Karpas-422 (cell line): ENCODE measurements at places on chromosomes 7 and 10. TPM values are rescaled to one million over a fixed set of nuclear protein-coding genes. Genes with fewer than 3 reads are reported as not detected.

- no peak for DNase-seq
Observed at GRCh38 chr10:97503406-97503805, 4.7 kb downstream of the UBTD1 start.

DNA sequence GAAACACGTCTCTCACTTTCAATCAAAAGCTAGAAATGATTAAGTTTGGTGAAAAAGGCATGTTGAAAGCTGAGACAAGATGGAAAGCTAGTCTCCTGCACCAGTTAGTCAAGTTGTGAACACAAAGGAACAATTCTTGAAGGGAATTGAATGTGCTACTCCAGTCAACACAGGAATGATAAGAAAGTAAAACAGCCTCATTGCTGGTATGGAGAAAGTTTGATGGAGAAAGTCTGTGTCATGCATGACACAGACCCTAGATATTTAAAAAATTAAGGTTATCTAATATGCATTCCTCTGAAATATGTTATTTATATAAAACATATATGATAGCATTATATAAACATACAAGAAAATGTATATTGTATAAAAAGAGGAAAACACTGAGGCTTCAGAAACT, 699.4 kb upstream of the FZD8 start:
- no peak for DNase-seq

DNA sequence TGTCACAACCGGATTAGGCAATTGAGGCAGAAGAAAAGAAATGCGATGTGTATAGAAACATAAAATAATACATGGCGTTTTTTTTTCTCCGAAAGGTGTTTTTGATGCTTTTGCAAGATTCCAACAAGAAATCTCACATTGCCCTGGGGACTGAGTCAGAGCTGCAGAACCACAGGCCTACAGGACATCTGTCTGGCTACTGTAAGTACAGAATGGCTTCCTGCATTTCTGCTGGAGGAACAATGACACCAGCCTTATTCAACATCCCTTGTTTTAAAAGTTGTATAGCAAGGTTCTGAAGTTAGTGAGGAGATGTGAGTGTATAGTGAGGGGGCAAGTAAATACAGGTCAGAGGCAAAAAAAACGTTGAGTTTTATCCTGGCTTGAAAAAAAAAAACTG, 256.4 kb downstream of the ABCA13 start:
- no peak for DNase-seq

GRCh38 chr7:24508316-24508715, 64.9 kb upstream of the PALS2 start:
- DNase-seq: no peak

DNA sequence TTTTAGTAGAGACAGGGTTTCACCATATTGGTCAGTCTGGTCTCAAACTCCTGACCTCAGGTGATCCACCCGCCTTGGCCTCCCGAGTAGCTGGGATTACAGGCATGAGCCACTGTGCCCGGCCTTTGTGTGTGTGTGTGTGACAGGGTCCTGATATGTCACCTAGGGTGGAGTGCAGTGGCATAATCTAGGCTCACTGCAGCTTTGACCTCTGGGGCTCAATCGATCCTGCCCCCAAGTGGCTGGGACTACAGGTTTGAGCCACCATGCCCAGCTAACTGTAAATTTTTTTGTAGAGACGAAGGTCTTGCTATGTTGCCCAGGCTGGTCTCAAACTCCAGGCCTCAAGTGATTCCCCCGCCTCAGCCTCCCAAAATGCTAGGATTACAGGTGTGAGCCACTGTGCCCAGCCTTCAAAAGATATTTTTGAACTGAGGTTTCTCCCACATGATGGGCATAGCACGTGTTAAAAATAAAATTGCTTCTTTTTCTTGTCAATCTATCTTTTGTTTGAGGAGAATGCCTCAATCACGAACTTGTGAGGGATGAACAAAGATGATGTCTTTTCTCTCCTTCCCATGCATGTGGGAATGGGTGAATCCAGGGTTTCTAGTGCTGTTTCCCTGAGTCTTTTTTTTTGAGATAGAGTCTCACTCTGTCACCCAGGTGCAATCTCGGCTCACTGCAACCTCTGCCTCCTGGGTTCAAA, 30.8 kb upstream of the PSAP start:
- DNase-seq: no peak

- no peak for DNase-seq
Observed at GRCh38 chr7:2036786-2037185, 196.0 kb downstream of the MAD1L1 start.

GRCh38 chr10:88996927-88997326, 6.3 kb downstream of the FAS start:
- peak; percentile 86 for DNase-seq

DNA sequence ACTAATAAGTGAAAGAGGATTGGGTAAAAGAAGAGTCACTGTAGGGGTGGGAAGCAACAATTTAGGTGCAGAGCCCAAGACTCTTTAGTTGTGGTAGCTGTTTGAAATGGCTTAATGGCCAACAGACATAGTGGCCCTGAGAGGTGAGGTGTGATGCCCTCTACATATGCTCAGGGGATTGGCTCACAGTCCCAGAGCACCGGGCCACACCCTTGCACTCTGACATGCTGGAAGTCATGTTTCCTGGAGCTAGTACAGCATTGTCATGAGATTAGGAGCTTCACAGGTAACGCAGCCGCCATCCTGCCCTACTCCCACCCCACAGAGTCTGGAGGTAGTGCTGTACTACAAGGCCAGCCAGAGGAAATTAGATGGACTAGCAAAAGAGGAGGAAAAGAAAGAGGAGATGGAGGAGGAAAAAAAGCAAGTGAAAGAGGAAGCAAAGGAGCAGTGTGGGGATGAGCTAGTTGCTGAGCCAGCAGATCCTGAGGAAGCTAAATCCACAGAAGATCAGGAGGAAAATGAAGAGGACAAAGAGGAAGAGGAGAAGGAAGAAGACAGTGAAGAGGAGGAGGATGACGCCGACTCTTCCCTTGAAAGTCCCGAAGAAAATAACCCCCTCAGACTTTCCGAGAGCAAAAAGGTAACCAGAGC, 14.8 kb upstream of the FLNC start:
- DNase-seq: no peak

DNA sequence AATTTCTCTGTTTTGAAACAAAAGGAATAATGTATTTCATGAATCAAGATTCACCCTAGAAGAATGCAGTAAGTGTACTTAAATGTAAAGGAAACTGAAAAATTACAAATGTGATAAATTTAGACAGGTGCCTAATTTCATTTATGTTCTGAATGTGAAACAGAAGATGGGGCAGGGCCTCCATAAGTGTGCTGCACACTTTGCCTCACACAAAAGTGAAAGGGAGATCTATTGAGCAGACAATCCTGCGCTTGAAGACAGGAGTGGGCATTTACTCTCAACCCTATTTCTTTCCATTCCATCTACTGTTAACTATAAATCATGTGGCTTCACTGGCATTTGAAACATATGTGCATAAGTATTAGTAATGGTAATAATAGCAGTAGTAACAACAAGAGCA, 36.2 kb downstream of the GNG11 start:
- no peak for DNase-seq

DNA sequence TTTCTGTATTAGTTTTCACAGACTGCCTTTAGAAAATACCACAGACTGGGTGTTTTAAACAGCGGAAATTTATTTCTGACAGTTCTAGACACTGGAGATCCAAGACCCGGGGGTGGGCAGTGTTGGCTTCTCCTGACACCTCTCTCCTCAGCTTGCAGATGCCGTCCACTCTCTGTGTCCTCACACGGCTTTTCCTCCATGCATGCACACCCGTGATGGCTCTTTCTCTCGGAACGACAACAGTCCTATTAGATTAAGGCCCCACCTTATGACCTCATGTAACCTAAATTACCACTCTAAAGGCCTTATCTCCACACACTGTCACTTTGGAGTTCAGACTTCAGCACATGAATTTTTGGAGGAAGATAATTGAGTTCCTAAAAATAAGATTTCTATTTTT, 142.9 kb upstream of the VWC2 start:
- DNase-seq: no peak

DNA sequence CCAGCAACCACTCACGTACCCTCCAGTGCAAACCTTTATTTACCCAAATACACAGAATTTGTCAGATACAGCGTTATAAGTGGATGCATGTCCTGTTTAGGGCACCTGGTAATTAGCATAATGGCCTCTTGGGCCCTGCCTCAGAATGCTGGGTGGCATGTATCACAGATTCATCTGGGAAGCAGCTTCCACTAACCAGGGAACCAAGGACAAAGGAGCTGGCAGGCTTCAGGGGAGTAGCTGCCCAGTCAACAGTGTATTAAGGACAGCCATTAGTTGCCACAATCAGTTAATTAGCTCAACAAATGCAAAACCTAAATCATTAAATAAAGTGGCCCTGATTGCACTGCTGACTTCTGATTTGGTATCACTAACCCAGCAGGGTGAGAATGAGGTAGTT, 105.7 kb downstream of the RAPGEF5 start:
- DNase-seq: no peak

- DNase-seq: no peak
Observed at GRCh38 chr7:92794391-92794790, 42.0 kb downstream of the CDK6 start.

GRCh38 chr7:54550471-54550870, 8.3 kb downstream of the VSTM2A start:
- DNase-seq: no peak

- DNase-seq: no peak
Observed at GRCh38 chr7:116455009-116455408, 44.5 kb upstream of the CAV2 start.

GRCh38 chr7:136055266-136055665, 78.1 kb upstream of the MTPN start:
- no peak for DNase-seq

DNA sequence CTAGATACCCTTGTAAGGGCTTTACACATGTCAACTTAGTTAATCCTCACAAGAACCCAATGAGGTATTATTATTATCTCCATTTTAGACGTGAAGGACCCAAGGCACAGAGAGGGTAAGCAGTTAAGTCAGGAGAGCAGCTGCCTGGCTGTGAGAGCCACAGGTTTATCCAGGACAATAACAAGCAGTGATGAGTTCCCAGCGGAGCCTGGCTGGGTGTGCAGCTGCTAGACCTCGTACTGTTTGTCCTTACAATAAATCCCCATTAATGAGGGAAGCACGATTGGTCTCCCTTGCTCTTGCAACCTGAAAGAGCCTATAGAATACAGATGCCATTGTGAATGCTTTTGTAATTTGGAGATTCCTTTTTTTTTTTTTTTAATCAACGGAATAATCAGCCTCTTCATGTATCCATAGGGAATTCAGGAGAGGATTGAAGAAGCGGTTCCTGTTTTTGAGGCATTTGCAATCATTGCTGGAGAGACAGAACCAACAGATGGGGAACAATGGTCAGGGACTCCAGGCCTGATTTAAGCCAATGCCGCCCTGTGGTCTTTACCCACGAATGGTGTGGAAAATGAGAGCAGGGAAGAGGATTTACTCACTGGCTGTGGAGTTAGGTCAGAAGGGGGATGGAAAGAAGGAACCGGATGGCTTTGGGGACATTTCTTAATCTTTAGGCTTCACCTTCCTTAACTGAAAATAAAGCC, 12.3 kb upstream of the ASB4 start:
- DNase-seq: no peak

- no peak for DNase-seq
Observed at GRCh38 chr7:35035511-35035961, 1.7 kb downstream of the DPY19L1 start.

DNA sequence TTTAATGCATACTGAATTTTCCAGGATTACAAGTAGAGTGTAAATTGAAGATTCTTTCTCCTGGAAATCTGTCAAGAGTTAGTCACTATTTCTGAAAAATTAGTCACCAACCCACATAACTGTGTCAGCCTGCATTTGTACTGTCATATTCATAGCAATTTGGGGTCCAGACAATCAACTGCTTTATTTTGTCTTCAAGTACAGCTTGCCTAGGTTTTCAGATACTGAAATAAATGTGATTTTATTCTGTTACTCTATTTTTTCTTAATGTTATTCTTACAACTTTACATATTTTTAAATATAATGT, 55.1 kb downstream of the CUBN start:
- DNase-seq: no peak

DNA sequence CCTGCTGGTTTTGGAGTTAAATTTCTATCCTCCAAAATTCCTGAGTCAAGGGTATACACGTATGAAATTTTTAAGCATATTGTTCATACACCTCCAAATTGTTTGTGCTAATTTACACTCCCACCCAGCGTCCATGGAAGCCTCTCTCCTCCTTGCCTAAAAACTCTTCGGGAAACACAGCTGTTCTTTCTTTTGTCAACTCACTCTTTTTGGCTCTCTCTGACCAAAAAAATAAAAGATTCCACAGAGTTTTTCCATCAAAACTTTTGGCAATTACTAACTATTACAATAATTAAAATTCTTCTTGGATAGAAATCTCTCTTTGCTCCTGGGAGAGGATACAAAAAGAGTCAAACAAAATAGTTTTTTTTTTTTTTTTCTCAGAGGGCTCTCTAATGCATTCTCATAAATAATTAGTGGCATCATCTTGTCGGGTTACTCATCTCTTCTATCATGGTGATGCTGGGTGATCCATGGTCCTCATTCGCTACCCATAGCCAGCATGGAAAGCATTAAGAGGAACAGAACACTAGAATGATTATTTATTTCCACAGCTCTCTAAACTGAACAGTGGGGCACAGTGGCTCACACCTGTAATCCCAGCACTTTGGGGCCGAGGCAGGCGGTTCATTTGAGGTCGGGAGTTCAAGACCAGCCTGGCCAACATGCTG, 310.7 kb downstream of the SFMBT2 start:
- DNase-seq: no peak

- DNase-seq: no peak
Observed at GRCh38 chr10:120272350-120272749, 184.7 kb upstream of the PLPP4 start.

DNA sequence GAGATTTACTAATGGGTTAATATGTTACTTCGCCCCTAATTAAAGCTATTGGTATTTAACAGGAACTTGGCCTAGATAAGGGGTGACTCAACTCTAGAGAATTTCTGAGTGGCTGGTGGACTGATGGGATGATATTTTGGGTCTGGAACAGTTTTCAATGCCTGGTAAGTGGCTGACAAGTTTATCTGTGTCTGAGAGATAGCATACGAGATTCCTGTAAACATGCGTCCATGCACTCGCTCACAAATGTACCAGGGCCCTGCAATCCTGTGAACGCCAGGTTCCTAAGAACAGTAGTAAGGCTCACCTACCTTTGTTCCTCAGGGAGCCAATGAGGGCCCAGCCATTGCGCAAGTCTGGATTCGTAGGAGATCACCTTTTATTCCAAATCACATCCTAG, 683.8 kb upstream of the ANKRD30A start:
- DNase-seq: no peak

GRCh38 chr10:6766131-6766801, 186.2 kb upstream of the PRKCQ start:
- no peak for DNase-seq

GRCh38 chr10:16184906-16185305, 251.9 kb upstream of the PTER start:
- no peak for DNase-seq

- no peak for DNase-seq
Observed at GRCh38 chr7:122329145-122329802, 24.7 kb upstream of the FEZF1 start.

Gene FKBP6
- total RNA-seq: not detected in 2 replicates

Gene PIP
- total RNA-seq: not detected in 2 replicates

Gene TWIST1
- not detected in 2 replicates for total RNA-seq

Gene PPP1R3C
- not detected in 2 replicates for total RNA-seq

Gene WEE2
- total RNA-seq: 0.04 TPM in 1 of 2 replicates, not detected in the other
